Myocyte (in vitro differentiated cells): ENCODE measurements at places on chromosomes 2 and 18. TPM values are rescaled to one million over a fixed set of nuclear protein-coding genes. Genes with fewer than 3 reads are reported as not detected.

The UGT1A6 gene
- total RNA-seq: not detected in 2 replicates

The CPLX4 gene
- not detected in 2 replicates for total RNA-seq

The KCNJ13 gene
- not detected in 2 replicates for total RNA-seq

The TMEM169 gene
- total RNA-seq: 13.8 and 19.4 TPM in 2 replicates
